ENCODE measurements at places on chromosomes 16 and 17.
A peak's percentile ranks its signal among the peaks of the same experiment; 100 is the strongest.

- no peak for DNase-seq
Measured at GRCh38 chr17:73469311-73469710, 157.5 kb upstream of the CDC42EP4 start.

- DNase-seq, result no peak
Measured at GRCh38 chr16:66566051-66566901, at the start of gene CMTM1. Gene CMTM1, plus strand, starts transcription at chr16:66566439. Its CDS starts 75 bp downstream, at chr16:66566514.

DNA sequence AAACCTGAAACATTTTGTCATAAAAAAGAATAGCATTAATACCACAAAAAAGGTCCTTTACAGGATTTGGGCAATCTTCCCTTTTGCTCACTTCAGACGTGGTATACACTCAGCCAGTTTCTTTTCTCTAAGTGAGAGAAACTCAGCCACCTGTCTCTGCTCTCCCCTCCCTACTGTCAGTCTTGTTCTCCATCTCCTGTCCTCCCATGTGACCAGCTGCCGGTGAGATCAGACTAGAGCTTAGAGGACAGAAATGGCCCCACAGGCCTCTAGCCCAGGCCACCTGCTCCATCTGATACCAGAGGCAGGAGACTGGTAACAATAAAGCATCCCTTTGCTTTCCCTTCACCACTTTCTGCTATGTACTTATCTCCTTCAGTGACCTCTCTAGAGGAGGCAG is 34.9 kb downstream of the CMC2 start:
- DNase-seq, result no peak

- DNase-seq, result peak; percentile 7
Measured at GRCh38 chr16:57646388-57647039, 18.1 kb downstream of the ADGRG1 start.

- no peak for DNase-seq
Measured at GRCh38 chr16:23836404-23837311, 875 bp downstream of the PRKCB start.

GRCh38 chr16:87033021-87033471 is 284.1 kb downstream of the C16orf95 start:
- no peak for DNase-seq

- DNase-seq, result no peak
Measured at GRCh38 chr17:40722241-40722640, 18.7 kb upstream of the KRT24 start.

DNA sequence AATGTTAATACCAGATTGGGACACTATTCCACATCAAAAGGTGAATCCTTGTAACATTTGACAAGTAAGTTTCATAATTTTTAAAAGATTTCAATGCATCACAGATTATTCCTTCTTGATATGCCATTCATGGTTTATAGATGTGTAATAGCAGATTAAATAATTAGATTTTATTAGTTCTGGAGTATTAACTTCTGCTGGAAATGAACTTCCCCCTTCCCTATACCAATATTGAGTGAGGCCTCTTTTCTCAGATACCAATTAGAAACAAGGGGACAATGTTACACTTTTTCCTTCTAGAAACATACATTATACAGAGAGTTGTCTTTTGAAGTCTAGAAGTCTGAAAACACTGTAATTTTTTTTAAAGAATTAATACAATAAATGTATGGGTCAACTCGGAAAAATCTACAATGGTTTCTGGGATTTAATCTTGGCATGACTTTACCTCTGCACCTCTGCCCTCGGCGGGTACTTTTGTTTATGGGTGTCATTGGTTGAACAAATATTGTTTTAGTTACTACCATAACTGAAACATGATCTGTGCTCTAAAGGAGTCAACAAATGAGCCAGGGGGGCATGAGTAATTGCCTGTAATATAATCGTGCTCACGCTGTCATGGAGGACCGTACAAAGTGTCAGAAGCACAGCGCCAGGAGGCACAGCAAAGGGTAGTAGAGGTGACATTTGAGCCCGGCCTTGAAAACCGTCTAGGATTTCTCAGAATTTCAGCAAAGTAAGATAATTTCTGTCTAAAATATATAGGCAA is 8.2 kb downstream of the LRRC37B start:
- no peak for DNase-seq

GRCh38 chr16:49540836-49541235 is 167.2 kb downstream of the C16orf78 start:
- DNase-seq, result no peak

GRCh38 chr16:2910441-2910969 is 1.2 kb upstream of the FLYWCH1 start:
- no peak for DNase-seq

GRCh38 chr17:2978991-2979390 is 84.4 kb downstream of the OR1D5 start:
- DNase-seq, result no peak

- DNase-seq, result no peak
Measured at GRCh38 chr17:29705386-29705785, 82.7 kb upstream of the CORO6 start.

- DNase-seq, result no peak
Measured at GRCh38 chr17:81453712-81454111, 58.5 kb downstream of the BAHCC1 start.

GRCh38 chr17:80639658-80640057 is 95.0 kb downstream of the RPTOR start:
- no peak for DNase-seq

DNA sequence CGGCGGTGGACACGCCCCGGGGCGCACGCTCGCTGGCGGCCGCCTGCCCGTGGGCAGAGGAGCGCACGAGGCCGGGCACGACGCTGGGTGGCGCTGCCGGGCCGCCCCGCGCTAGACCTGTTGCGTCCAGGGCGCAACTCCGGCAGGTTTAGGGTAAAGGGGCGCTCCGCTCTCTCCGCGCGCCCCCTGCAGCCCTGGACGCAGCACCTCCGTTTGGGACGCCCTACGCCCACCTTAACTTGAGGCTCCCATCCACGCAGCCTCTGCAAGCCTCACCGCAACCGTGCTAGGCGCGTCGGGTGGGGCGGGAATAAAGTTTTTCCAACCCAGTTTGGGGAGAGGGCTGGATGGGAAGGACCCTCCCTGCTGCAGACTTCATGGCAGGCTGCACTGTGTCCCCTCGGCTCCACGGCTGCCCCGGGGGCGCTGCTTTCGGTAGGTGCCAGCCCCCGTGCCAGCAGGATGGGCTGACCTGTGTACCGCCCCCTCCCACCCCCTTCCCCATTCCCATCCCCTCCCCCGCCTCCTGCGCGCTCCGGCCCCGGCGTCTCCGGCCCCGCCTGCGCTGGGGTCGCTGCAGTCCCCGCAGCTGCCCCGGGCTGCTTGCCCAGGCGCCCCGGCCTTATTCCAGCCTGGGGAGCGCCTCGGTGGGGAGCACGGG is at the start of gene SYT17:
SYT17 (plus strand) TSS at position 531 of the 661 bp plus-strand sequence. CDS start 407 bp downstream, outside the sequence.
- no peak for DNase-seq

DNA sequence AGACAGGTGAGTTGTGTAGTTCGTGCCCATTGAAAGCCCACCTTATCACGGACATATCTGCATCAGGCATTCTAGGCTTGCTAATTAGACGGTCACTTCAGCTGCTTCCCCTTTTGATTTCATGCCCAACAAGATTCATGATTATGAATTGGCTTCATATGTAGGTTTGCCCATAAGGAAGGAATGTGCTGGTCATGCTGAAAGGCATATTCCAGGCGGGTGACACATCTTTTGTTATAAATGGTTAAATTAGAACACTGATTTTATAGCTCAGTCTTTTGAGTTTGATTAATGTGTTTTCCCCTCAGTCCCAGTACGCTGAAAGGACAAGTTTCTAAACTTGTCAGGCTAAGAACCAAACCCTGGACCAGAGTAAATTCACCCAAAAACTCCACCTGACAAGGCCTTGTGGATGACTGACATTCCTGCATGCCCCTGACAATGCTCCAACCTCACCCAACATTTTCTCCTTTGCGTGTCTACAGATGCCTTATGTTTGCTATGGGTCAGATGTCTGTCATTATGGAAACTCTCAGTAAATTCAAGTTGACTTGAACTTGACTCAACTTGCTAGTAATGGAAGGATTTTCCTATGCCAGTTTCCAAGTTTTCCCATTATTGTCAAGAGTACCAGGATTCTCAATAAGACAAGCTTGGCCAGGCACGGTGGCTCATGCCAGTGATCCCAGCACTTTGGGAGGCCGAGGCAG is 421.9 kb downstream of the PMP22 start:
- no peak for DNase-seq

GRCh38 chr16:67666032-67666551 is 458 bp downstream of the ENKD1 start:
- no peak for DNase-seq

- no peak for DNase-seq
Measured at GRCh38 chr17:72423718-72424117, 302.9 kb downstream of the SOX9 start.

- DNase-seq, result no peak
Measured at GRCh38 chr16:50273888-50274325, 7.6 kb downstream of the ADCY7 start.

DNA sequence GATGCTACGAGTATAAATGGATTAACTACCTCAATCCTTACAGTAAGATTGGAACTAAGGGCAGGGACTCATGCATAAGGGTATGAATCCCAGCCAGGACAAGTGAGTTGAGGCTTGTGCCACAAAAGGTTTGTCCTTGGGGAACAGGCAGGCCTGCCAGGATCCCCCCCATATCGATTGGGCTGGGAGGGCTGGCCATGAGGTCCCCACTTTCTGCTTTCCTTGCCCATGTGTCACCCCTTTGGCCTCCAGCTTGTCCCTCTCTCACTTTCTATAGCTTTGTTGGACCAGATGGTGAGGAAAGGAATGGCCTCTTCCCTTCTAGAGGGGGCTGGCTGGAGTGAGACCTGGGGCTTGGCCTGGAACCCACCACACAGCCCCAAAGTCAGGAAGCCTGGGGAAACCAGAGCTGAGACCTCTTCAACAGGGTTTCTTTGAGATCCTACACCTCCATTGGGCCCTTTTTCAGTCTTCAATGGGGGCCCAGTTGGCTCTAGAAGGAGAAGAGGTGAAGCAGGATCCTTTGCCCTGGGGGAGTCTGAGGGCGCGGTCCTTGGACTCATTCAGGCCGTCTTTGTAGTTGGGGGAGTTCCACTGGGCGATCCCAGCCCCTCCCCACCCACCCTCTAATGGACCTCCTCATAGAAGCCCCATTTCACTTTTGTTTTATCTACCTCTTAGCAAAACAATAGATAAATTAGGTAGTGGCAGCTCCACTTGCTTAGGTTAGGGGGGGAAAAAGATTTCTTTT is 57.3 kb downstream of the IGF2BP1 start:
- no peak for DNase-seq

GRCh38 chr17:79792984-79793923 is 3.6 kb downstream of the CBX8 start:
- no peak for DNase-seq

DNA sequence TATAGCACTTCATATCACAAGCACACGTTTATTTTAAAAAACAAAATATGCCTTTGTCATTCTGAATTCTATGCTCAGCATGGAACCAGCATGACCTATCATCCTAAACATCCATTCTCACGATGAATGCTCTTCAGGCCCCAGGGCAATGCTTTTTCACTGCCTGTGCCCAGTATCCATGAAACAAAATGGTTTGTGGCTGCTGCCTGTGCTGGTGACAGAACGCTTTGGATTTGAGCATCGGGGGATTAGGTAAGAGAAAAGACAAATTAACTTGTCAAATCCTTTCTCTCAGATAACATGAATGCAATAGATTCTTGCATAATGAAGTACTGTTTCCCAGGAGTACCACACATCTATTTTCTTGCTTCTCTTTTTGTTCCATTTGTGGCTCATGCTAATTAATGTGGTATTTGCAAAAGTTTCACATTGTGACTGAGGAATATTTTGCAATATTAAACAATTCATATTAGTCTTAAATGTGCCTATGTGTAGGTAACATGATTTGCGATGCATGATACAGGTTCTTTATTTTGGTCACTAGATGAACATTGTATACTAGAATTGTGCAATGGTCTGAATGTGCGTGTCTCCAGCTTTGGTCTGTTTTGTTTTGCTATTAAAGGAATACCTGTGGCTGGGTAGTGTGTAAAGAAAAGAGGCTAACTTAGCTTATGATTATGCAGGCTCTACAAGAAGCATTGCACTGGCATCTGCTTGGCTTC is 25.8 kb upstream of the SRSF1 start:
- DNase-seq, result no peak

DNA sequence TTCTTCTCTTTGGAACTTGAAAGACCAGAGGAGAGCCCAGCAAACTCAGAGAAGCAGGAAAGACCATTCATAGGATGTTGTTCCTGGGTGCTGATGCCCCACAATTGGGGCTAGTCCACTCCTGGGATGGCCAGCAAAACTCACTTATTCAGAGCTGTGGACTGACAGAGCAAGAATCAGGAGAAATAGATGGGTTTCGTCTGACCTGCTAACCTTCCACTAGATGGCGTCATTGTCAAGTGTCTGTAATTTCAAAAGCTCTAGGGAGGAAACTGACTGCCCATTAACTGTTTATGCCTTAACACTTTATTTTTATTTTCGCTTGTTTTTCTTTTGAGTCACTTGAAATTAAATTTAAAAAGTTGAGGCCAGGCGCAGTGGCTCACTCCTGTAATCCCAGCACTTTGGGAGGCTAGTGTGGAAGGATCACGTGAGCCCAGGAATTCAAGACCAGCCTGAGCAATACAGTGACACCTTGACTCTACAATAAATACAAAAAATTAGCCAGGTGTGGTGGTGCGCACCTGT is 28.7 kb upstream of the MILR1 start:
- no peak for DNase-seq
